Tracheal epithelial cell (primary cell): ENCODE measurements at places on chromosomes 7 and 10. TPM values are rescaled to one million over a fixed set of nuclear protein-coding genes. Genes with fewer than 3 reads are reported as not detected.

ITIH2 gene
- total RNA-seq, result not detected in 2 replicates

HIBADH gene
- total RNA-seq, result 50.3 and 51.6 TPM in 2 replicates

PRF1 gene
- total RNA-seq, result not detected in 2 replicates

TUBGCP2 gene
- 50.1 and 55.9 TPM in 2 replicates for total RNA-seq

ZNF804B gene
- total RNA-seq, result not detected in 2 replicates

MTERF1 gene
- total RNA-seq, result 5.3 and 5.8 TPM in 2 replicates

NPY4R gene
- total RNA-seq, result not detected in 2 replicates

FAM25G gene
- total RNA-seq, result not detected in 2 replicates

AZGP1 gene
- total RNA-seq, result 0.21 and 0.48 TPM in 2 replicates

UCN3 gene
- not detected in 2 replicates for total RNA-seq

SP8 gene
- total RNA-seq, result not detected in 2 replicates

GDF2 gene
- not detected in 2 replicates for total RNA-seq

NOS3 gene
- 0.64 TPM in 1 of 2 replicates, not detected in the other for total RNA-seq

OR2A12 gene
- total RNA-seq, result under 0.01 TPM in 1 of 2 replicates, not detected in the other

ANKRD61 gene
- 0.21 and 0.48 TPM in 2 replicates for total RNA-seq

HABP2 gene
- 0.24 TPM in 1 of 2 replicates, not detected in the other for total RNA-seq

SNCG gene
- 2.2 and 22.0 TPM in 2 replicates for total RNA-seq

ZNF503 gene
- 4.8 and 6.0 TPM in 2 replicates for total RNA-seq

PLEKHS1 gene
- under 0.01 TPM in 2 replicates for total RNA-seq

AFAP1L2 gene
- 9.4 and 15.7 TPM in 2 replicates for total RNA-seq

CUZD1 gene
- 0.48 and 0.64 TPM in 2 replicates for total RNA-seq

CXCL12 gene
- total RNA-seq, result 0.48 TPM in 1 of 2 replicates, not detected in the other

KIF11 gene
- total RNA-seq, result 3.0 and 3.1 TPM in 2 replicates

GTF2IRD1 gene
- 23.7 and 28.0 TPM in 2 replicates for total RNA-seq

GATA3 gene
- under 0.01 TPM in 2 replicates for total RNA-seq

AS3MT gene
- 3.4 and 4.9 TPM in 2 replicates for total RNA-seq

RBAK gene
- total RNA-seq, result 7.5 and 9.8 TPM in 2 replicates

SMIM30 gene
- total RNA-seq, result 66.9 and 68.9 TPM in 2 replicates

HTRA1 gene
- total RNA-seq, result 108 and 121 TPM in 2 replicates

DDC gene
- total RNA-seq, result not detected in 2 replicates

ACHE gene
- total RNA-seq, result 0.24 TPM in 1 of 2 replicates, not detected in the other

SEC31B gene
- total RNA-seq, result 0.43 and 2.4 TPM in 2 replicates

AKR1C2 gene
- 218 and 721 TPM in 2 replicates for total RNA-seq

ADRB1 gene
- 0.24 and 4.0 TPM in 2 replicates for total RNA-seq

PDGFA gene
- 38.1 and 89.9 TPM in 2 replicates for total RNA-seq

AGR2 gene
- 9.2 and 279 TPM in 2 replicates for total RNA-seq

NXPH1 gene
- total RNA-seq, result not detected in 2 replicates

TMED4 gene
- 175 and 201 TPM in 2 replicates for total RNA-seq

SRRM3 gene
- total RNA-seq, result 0.21 and 0.24 TPM in 2 replicates

TSPAN12 gene
- 1.5 and 7.0 TPM in 2 replicates for total RNA-seq

SFTPA2 gene
- total RNA-seq, result under 0.01 TPM in 1 of 2 replicates, not detected in the other

OPN1SW gene
- total RNA-seq, result not detected in 2 replicates

ENTPD7 gene
- total RNA-seq, result 18.8 and 34.0 TPM in 2 replicates

ZMYND11 gene
- 32.0 and 41.1 TPM in 2 replicates for total RNA-seq
